Keratinocyte (primary cell): ENCODE measurements at places on chromosomes 7 and 10. TPM values are rescaled to one million over a fixed set of nuclear protein-coding genes. Genes with fewer than 3 reads are reported as not detected.

GRCh38 chr7:17709599-17709998 is 230.7 kb downstream of the SNX13 start:
- no peak overlapping the region for H3K27ac ChIP-seq
- peaks cover 3% of the 10 kb centered on the region for H3K4me1 ChIP-seq
- no peak for DNase-seq
- H3K27me3 ChIP-seq = no peaks in the 10 kb centered on the region
- H3K36me3 ChIP-seq = no peaks in the 10 kb centered on the region

DNA sequence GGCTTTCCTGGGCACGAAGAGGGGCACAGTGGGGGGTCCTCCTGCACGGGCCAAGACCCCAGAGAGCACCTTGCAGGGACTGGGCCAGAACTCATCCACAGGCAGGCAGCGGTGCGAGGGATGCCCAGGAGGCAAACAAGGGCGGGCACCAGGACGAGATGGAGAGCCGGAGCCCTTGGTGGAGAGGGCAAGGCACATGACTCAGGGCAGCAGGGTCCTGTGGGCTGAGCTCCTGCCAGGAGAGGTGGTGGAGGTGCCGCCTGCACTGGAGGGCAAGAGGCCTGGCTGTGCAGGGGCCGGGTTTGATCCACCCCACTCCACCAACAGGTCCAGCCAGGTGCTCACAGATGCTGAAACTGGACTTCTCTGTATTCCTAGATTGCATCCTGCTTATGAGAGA is 170.9 kb downstream of the TCERG1L start:
- no peak overlapping the region for H3K27ac ChIP-seq
- no peaks in the 10 kb centered on the region for H3K27me3 ChIP-seq

Gene CLDN4
- polyA plus RNA-seq = 7.2 to 14.8 TPM (median 13.7 TPM) in 3 replicates

Gene WNT16
- not detected in 3 replicates for polyA plus RNA-seq

DNA sequence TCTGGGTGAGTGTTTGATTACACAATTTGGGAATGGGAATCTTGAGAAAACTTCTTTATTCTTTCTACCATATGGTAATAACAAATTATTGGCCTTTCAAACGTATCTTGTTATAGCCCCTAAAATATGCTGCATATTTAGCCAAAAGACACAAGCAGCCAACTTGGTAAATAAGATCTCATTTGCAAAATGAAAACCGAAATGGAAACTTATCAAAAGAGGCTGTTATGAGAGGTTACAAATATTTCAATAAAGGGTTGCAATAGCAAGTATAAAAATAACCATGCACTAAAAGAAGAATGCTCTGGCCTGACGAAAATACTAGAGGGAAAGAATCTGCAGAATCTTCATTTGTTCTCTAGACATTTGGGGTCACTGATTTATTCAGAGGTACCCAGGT is 259.5 kb upstream of the LRRN3 start:
- no peaks in the 10 kb centered on the region for H3K36me3 ChIP-seq
- no peak for DNase-seq
- no peaks in the 10 kb centered on the region for H3K4me1 ChIP-seq

Gene NME8
- polyA plus RNA-seq = not detected in 3 replicates
